ENCODE measurements at places on chromosomes 1 and 21.

DNA sequence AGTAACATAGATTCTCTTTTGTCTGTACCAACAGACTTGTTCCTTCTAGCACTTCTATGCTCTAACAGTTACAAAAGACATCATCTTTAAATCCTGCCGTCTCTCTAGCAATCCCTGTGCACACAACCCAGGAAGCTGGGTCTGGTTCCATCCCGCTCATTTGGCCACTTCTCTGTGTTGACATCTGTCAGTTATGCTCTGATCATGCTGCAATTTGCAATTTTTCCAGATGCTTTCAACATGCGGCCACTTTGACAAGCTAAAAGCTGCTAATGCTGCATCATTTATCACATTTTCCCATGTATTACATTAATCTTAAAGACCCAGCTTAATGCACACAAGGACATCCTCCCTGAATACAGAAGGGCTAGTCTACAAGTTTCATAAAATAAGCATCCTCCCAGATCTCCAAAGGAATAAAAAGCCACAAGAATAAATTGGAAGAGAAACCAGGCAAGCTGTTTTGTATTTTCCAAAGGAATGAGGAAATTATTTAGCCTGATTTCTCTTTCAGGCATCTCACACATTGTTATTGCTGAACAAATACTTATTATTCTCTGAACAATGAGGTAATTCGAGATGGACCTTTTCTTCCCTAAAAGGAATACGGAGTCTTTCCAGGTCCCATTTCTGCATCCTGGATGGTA, 19.0 kb upstream of the LRRC52 start:
- no peak for DNase-seq

GRCh38 chr1:5098981-5099385, 444.6 kb downstream of the AJAP1 start:
- DNase-seq = no peak

DNA sequence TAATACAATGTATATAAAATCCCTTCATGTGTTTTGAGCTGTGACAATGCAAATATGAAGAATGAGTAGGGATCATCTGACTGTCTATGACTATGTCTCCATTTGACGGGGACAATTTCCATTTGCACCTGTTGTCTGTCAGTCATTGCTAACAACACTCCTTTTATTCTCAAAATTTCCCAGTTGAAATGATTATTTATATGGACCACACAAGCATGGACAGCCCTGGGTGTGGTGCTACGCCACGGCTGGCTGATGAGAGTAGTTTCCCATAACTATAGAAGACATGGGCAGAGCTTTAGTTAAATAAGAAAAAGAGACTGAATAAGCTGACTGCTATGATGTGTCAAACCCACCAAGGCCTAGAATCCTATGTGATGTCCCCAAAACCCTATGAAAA, 135.8 kb downstream of the MAP3K21 start:
- DNase-seq = no peak

DNA sequence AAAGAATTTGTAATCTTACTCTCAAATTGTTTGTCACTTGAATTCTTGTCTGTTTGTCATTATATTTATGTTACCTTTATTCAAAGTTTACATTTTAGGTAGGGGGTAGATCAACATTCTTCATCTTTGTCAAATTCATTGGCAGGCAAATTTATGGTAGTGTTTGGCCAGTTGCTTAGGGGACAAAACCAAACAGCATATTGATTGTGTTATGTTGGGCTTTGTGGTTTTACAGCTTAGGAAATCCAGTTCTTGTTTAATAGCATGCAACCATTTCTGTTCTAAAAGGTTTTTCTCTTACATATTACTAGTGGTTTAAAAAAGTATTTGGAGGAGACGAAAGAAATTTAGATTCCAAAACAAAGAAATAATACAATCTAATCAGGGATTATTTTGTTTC, 91.4 kb downstream of the HMCN1 start:
- no peak for DNase-seq

- no peak for DNase-seq
Observed at GRCh38 chr1:61140778-61141177, 58.4 kb downstream of the NFIA start.

DNA sequence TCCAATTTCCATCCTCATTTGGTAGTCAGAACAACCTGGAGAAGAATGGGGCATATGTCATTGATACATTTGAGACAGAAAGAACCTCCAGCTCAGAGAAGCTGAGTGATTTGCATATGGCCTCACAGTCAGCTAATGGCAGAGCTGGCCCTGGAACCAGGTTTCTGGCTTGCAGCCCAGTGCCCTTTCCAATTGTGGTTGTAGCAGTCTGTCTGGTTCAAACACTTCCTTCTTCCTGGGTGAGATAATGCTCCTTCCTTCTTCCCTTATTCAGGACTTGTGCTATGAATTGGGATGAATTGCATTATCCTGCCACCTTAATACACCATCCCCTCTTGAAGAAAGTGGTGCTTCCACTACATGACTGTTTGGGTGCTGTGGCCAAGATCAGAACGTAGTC, 24.2 kb downstream of the SLC5A9 start:
- DNase-seq = no peak

DNA sequence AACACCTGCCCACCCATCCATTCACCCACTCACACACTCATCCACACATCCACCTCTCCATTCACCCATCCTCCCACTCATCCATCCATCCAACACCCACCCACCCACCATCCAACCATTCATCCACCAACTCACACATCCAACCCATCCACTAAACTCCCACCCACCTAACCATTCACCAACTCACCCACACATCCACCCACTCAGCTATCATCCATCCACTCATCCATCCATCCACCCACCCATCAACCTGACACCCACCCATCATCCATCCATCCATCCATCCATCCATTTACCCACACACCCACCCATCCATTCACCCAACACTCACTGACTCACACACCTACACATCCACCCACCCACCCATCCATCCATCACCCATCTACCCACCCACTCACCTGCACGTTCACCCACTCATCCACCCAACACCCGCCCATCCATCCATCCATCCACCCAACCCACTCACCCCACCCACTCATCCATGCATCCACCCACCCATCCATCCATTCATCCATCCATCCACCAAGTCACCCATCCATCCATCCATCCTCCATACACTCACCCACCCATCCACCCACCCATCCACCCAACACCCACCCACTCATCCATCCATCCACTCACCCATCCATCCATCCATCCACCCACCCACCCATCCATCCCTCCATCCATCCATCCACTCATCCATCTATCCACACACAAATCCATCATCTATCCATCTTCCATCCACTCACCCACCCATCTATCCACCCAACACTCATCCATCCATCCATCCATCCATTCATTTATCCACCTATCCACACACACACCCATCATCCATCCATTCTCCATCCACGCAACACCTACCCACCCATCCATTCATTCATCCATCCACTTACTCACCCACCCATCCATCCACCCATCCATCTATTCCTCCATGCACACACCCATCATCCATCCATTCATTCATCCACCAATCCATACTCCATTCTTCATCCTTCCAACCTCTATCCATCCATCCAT, 17.4 kb upstream of the PRDM16 start:
- no peak for DNase-seq

- no peak for DNase-seq
Observed at GRCh38 chr1:44932151-44932550, 54.2 kb downstream of the EIF2B3 start.

Measured in activated CD8-positive, alpha-beta memory T cell treated with anti-CD3 and anti-CD28 coated beads for 1 hour (primary cell).